ENCODE measurements at places on chromosomes 12 and 14.

GRCh38 chr14:95385701-95386100 lies 66.0 kb upstream of the CLMN start:
- DNase-seq = no peak

DNA sequence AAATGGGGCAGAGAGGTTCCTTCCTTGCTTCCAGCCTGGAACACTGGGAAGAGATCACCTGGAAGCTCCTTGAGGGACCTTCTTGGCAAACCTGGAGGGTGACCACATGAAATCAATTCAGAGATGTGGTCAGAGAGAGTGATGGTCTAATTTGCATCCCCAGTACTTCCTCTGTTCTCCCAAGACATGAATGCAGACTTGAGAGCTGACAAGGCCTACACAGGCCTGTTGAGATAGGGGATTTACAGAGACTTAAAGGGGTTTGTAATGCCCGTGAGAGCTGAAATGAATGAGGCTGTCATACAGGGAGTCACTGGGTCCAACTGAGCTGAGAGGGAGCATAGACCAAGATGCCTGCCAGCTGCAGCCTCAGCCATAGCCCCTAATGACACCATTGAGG lies 45.1 kb downstream of the TMX1 start:
- no peak for DNase-seq

GRCh38 chr12:104480012-104480411 lies 23.3 kb downstream of the CHST11 start:
- DNase-seq = no peak

DNA sequence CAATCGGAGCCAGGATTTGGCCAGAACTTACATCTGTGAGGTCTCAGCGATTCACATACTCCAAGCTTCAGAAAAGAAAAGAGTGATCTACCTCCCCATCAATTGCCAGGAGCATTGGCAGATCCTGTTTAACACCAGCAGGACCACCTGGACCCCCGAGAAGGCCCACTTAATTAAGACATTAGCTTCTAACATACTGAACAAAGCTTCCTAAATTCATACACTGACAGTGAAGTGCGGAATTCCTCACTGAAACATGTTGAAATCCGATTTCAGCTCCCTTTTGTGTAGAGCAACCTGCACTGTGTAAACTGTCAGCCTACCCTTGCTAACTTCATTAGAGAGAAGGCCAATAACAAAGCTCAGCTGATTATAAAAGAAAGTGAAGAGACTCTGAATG lies 274.0 kb downstream of the NOVA1 start:
- no peak for DNase-seq

DNA sequence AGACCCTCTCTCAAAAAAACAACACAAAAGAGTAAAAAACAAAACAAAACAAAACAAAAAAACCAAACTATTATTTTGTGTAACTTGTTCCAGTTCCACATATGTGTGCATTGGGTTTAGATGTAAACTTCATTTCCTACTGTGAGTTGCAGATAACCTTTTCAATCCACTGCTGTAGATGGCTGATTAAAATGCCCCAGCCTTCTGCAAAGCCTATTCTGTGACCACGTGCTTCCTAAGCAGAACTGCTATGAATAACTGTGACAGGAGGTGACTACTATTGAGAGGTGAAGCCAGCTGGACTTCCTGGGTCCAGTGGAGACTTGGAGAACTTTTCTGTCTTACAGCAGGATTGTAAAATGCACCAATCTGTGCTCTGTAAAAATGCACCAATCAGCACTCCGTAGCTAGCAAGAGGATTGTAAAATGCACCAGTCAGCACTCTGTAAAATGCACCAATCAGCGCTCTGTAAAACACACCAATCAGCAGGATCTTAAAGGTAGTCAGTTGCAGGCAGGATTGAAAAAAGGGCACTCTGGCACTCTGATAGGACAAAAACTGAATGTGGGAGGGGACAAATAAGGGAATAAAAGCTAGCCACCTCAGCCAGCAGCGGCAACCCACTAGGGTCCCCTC lies 10.3 kb upstream of the ELK3 start:
- DNase-seq = no peak

DNA sequence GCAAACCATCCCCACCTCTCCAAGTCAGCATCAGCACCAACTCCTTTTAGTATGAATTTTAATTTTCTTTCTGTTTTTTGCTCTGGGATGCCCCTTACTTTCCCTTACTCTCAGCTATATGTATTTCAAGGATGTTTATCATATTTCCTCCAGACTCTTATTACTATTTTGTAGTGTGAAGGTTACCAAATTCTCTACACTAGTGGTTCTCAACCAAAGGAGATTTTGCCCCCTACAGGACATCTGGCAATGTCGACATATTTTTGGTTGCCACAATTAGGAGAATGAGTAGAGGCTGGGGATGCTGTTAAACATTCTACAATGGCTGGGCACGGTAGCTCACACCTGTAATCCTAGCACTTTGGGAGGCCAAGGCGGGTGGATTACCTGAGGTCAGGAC lies 29.1 kb upstream of the SOS2 start:
- DNase-seq = peak; percentile 41

DNA sequence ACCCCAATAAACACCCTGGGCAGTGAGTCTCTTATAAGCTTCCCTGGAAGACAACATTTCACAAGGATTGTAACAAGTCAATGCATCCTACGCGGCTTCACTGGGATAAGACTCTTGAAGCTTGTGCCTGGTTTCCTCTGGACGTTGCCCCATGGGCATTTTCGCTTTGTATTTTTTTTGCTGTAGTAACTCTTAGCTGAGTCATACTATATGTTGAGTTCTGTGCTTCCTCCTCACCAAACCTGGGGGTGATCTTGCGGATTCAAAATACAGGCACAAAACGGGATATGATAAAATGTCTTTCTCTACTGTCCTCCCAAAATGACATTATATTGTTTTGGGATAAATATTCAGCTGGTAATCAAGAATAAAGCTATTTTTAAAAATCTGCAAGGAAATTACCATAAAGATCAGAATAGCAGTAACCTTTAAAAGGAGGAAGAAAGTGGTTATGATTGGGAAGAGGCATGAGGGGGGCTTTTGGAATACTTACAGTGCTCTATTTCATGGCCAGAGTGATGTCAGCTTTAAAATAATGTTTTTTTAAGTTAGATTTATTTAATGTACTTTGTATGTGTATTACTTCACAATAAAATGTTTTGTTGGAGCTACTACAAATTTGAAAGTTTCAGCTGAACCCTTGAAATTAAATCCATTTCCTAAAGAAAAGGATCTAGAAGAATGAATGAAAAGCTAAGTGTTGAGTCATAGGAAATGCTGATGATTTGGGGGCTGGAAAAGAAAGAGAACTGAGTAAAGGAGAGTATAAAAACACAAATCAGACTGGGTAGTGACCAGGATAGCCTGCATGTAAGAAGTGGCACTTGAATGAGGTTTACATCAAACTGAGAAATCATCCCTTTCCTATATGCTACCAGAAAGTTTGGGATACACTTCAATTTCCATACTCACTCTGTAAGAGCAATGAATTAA lies 14.7 kb downstream of the BTBD7 start:
- peak; percentile 46 for DNase-seq

GRCh38 chr12:58918469-58918844 lies 1.8 kb downstream of the LRIG3 start:
- peak; percentile 22 for DNase-seq
